ENCODE measurements at places on chromosomes 6 and 20.

DNA sequence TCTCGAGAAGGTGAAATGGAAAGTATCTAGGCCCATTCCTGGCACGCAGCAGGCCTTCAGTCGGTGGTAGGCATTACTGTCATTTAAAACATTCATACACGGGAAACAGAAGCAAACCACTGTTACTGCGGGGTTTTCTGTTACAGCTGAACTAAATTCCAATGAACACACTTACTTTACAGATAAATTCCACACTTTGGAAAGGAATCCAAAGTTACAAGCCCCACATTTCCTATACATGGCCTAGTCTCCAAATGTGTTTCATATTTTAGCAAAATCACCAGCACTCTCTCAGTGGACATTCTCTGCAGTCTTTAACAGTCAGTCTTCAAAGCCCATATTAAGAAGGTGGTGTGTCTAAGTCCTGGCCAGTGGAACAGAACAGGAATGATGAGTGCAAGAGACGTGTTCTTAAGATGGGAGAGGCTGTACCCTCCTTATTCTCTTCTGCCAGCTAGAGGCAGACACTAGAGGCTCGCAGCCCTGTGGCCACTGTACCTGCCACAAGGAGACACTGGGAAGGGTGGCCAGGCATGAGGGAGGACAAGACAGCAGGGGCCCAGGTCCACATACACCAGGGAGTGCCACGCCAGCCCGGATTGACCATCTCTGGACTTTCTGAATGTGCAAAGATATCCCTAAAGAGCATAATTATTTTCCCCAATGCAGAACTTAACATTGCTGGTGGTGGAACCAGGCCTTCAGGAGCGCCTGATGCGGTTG lies 76.4 kb downstream of the CDC5L start:
- no peak for DNase-seq

GRCh38 chr20:62887860-62888239 lies 26.2 kb upstream of the TCFL5 start:
- no peak for DNase-seq

DNA sequence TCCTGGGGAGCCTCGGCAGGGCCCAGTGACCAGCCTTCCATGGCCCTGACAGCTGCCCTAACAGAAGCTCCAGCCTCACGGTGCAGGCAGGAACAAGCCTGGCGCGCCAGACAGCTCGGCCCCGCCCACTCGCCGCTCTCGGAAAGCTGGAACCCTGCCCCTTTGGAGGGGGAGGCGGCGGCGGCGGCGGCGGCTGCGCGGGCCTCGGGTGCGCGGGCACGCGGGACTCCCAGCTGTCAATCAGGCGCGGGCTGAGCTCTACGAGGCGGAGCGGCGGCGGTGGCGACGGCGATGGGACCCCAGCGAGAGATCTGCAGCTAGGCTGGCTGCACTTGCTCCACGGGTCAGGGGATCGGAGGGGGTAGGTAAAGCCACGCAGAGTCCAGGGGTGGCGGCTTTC lies at the start of gene NRSN1:
Gene NRSN1 (plus strand): TSS at position 236 of the 400 bp plus-strand sequence. CDS start 8,113 bp downstream, outside the sequence.
- no peak for DNase-seq

GRCh38 chr6:92681401-92681800 lies 738.0 kb downstream of the EPHA7 start:
- no peak for DNase-seq

- DNase-seq, result no peak
These were observed 26.5 kb downstream of the SMLR1 start for GRCh38 chr6:130853555-130854183.

- no peak for DNase-seq
These were observed 34.9 kb upstream of the ALDH8A1 start for GRCh38 chr6:134984821-134985220.

- no peak for DNase-seq
These were observed 488.4 kb upstream of the JAG1 start for GRCh38 chr20:11162026-11162775.

GRCh38 chr20:1508574-1508973 lies 17.4 kb upstream of the SIRPB2 start:
- DNase-seq, result no peak

DNA sequence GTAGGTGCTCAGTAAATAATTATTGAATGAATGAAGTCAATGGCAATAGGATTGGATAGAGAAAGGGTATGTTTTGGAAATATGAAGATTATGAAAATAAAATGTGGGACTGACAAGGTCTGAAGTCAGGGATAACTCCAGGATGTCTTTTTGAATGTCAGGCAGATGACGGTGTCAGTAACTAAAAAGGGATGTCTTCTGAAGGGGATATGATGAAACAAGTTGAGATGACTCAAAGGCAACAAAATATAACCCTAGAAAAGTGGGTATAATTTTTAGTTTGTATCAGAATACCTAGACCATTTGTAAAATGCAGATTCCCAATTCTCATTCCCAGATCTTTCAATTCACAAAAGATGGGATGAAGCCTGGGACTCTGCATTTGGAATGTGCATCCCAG lies 257.3 kb upstream of the SGK1 start:
- DNase-seq, result no peak

DNA sequence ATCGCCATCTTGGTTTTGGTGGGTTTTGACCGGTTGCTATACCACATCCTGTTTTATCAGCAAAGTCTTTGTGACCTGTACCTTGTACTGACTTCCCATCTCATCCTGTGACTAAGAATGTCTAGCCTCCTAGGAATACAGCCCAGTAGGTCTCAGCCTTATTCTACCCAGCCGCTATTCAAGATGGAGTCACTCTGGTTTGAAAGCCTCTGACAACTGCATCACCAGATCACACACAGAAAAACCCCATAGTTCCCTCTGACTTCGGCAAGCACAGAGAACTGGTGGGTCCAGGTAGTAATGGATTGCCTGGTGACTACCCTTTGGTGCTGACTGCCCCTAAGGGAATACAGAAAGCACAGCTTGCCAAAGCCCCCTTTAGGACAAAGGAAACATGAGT lies 10.3 kb upstream of the RSPH4A start:
- DNase-seq, result no peak

- DNase-seq, result no peak
These were observed 3.4 kb upstream of the TNXB start for GRCh38 chr6:32112431-32112980.

- no peak for DNase-seq
These were observed 77.0 kb downstream of the CDH4 start for GRCh38 chr20:61328911-61329558.

DNA sequence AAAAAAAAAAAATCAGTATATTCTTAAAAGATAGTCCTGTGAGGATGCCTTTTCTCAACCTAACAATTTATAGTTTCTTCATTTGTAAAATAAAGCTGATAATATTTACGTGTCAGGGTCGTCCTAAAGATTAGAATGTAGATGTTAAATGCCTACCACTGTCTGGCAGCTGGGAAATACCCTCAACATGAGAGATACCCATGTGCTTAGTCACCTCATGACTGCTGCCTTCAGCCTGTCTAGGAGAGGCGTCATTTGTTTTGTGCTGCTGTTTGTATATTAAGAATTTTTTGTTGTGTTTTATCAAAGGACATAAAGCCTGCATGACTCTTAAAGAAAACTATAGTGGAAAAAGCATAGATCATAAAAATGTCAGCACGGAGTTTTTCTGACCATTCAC lies 9.5 kb downstream of the FAM120B start:
- DNase-seq, result no peak

- DNase-seq, result no peak
These were observed 24.1 kb downstream of the HM13 start for GRCh38 chr20:31538326-31538725.

DNA sequence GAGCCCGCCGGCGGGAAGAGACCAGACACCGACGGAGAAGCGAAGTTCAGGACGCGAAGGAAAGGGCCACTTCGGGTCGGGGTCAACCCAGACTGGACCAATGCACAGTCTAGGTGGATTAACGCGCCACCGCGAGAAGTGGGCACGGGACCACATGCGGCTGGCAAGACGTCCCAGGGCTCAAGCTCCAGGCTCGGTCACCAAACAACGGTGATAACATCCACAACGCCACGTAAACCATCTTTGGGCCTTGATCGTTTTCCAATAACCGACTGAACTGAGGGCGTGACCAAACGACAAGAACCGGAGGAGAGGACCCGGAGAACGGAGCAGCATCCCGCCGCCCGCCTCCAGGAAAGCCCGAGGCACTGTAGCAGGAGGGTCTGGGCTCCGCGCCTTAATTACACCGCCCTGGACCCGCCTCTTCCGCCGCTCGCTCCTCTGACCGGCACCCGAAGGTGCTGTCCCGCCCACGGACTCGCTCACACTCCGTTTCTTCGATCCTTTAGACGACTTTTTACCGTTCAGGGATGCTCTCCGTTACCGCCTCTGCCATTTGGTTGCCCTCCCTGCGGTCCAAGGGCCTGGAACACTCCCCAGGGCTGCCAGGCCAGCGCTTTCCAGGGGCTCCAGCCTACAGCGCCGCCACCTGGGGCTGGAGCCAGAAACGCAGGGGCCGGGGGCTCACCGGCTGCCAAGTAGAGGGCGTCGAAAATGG lies 44.1 kb downstream of the DPPA5 start:
- DNase-seq, result no peak

GRCh38 chr20:32045999-32046398 lies 6.0 kb upstream of the HCK start:
- DNase-seq, result no peak

DNA sequence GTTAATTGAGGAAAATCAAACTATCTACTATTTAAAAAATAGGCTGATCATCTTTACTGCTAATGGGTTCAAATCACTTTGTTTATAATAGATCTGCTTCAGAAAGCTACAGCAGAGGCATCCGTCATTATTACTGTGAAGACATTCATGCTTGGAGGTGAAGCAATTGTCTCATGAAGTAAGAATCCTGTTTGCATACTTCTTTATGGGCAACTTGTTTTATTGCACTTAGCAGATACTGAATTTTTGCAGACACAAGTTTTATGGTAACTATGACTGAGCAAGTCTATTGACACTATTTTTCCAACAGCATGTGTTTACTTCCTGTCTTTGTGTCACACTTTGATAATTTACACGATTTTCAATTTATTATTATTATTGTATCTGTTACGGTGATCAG lies 573.9 kb downstream of the RFPL4B start:
- no peak for DNase-seq

DNA sequence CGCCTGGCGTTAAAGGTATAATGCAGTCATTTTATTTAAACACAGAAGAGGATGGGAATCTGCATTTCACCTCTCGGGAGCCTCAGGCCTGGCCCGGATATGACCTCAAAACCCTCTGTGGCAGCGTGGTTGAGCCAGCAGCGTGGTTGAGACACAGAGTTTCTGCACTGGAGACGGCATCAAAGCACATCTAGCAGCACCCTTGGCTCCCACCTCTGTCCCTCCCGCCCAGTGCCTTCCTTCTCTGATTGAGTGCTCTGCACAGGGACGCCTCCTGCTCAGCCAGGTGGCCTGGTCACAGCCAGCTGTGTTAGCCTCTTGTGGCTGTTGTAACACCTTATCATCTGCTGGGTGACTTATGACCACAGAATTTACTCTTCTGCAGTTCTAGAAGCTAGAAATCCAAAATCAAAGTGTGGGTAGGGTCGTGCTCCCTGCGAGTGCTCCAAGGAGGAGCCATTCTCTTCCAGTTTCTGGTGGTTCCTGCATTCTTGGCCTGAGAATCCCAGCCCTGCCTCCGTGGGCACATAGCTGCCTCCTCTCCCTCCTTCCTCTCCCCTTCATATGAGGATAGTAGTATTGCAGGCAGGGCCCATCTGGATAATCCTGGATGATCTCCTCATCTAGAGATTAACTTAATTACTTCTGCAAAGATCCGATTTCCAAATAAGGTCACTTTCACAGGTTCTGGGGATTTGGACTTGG lies 156.7 kb downstream of the SYCP2 start:
- DNase-seq, result no peak

GRCh38 chr6:157665180-157665579 lies 157.9 kb upstream of the SNX9 start:
- DNase-seq, result no peak

DNA sequence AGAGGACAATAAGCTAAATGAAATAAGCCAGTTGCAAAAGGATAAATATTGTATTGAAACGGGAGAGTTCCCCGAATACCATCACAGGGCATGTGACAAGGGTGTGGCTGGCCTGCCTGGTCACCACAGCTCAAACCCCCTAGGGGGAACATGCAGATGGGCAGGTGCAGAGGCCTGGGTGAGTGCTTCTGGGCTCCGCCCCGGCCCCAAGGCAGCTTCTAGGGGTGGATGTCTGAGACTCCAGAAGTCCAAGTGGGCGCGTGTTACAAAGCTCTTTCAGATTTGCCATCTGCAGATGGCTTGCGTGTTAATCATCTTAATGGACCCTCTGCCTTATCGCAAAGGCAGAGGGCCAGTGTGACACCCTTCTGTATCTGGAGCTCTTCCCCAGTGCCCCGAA lies 559.2 kb upstream of the IMPG1 start:
- DNase-seq, result no peak

DNA sequence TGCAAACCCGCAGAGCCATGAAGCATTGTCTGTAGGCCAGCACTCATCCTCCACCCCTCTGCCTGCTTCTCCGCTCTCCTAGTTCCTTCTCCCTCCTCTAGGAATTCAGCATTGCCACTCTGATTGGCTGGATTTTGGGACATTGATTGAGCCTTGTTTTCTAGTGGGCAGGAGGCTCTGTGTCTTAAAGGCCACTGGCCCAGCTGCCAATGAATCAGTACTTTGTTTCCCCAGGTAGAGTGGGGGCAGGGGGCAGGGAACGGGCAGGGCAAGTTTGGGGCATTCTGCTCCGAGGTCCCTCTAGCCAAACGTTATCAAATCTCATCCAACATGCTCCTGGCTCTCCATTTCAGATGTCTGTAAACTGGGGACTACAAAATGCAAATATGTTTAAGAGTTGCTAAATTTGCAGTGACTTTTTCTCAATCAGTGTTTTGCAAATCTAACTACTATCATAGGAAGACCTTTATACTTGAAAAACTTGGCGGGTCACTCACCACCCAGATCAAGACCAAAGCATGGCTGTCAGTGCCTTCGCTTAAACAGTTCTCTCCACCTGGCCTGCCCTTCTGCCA lies 10.4 kb upstream of the BPI start:
- DNase-seq, result no peak

DNA sequence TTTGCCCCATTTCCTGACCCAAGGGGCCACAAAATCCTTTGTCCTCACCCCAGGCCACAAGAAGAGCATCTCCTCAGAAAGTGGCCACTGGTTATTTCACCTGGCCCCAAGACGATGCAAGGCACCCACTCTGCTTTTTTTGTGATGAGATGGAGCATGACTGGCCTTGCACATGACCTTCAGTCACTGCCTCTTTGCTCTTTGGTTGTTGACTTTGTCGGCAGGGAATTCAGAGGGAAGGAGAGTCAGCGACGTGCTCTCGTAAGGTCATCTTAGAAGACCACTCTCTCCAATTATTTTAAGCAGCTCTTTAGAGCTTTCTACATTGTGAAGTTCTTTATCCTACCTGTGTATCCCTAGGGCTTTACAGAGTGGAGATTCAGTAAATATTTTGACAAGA lies 306.7 kb downstream of the PLCB1 start:
- DNase-seq, result no peak

Measured in cortex of kidney (tissue), 1 donor.